Smooth muscle cell of bladder (primary cell): ENCODE measurements at places on chromosomes 3 and 15. TPM values are rescaled to one million over a fixed set of nuclear protein-coding genes. Genes with fewer than 3 reads are reported as not detected.

Gene SNX22
- total RNA-seq = 0.14 and 0.18 TPM in 2 replicates

Gene SLC28A2
- total RNA-seq = under 0.01 TPM in 1 of 2 replicates, not detected in the other

Gene ITIH4
- total RNA-seq = 1.2 and 1.6 TPM in 2 replicates

Gene SLC22A14
- under 0.01 and 0.18 TPM in 2 replicates for total RNA-seq

Gene DCLK3
- total RNA-seq = under 0.01 TPM in 1 of 2 replicates, not detected in the other

Gene HLTF
- 38.3 and 40.6 TPM in 2 replicates for total RNA-seq

Gene ZNF445
- total RNA-seq = 5.5 and 7.4 TPM in 2 replicates

Gene STAB1
- total RNA-seq = 0.57 and 4.5 TPM in 2 replicates

Gene SLC33A1
- total RNA-seq = 20.3 and 31.0 TPM in 2 replicates

Gene CELSR3
- total RNA-seq = 1.00 and 1.6 TPM in 2 replicates

Gene WDR72
- total RNA-seq = not detected in 2 replicates

Gene CPLX3
- not detected in 2 replicates for total RNA-seq

Gene MYRIP
- total RNA-seq = under 0.01 TPM in 2 replicates

Gene KCNH8
- total RNA-seq = under 0.01 TPM in 1 of 2 replicates, not detected in the other

Gene CFAP100
- total RNA-seq = not detected in 2 replicates

Gene SSUH2
- total RNA-seq = under 0.01 TPM in 1 of 2 replicates, not detected in the other

Gene ANKUB1
- total RNA-seq = not detected in 2 replicates

Gene ACTC1
- not detected in 2 replicates for total RNA-seq

Gene STRIT1
- not detected in 2 replicates for total RNA-seq

Gene IFT80
- total RNA-seq = 59.3 and 73.9 TPM in 2 replicates

Gene FOXB1
- not detected in 2 replicates for total RNA-seq

Gene CFAP20DC
- total RNA-seq = 1.3 and 1.6 TPM in 2 replicates
